ENCODE measurements at places on chromosomes 13 and 19.

- ATAC-seq = no peak
Observed at GRCh38 chr19:50293263-50294004, 35.7 kb downstream of the KCNC3 start.

GRCh38 chr19:49057636-49058234 lies at the start of gene CGB7:
TSS of gene CGB7 (minus strand) at chr19:49057749. CDS start at chr19:49055375, 2,374 bp downstream.
- no peak for ATAC-seq

- no peak for ATAC-seq
Observed at GRCh38 chr13:29104461-29104860, 284.3 kb downstream of the MTUS2 start.

- no peak for ATAC-seq
Observed at GRCh38 chr19:12953138-12953798, 3.8 kb downstream of the GADD45GIP1 start.

DNA sequence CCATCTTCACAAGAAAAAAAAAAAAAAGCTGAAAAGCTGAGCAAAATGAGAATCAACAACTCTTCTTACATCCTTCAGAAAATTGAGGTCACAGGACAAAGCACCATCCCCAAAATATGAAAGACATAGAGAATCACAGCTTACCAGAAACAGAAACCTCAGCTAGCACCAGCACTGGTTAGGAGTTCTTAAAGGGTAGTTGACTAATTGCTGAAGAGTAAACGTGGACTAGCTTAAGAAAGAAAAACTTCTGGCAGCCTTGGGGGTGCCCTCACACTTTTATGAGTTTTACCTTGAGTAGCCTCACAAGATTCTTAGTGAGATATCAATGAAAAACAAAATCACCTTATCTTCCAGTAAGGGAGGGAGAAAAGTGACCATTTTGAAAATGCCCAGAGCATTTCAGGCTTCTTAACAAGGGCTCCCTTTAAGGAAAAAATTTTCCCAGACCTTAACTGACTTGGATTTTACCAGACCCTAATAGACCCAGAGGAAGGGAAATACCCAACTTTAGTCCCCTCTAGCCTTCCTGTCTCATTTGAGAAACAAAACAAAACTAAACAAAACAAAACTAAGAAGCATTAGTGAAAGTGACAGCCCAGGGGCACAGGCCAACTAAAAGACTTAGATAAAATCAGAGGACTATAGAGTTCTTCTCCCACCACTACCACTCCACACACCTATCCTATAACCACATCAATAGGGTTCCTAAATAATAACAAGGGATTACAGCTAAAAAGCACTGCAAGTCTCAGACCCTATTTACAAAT lies 888.6 kb downstream of the DIAPH3 start:
- no peak for ATAC-seq

- no peak for ATAC-seq
Observed at GRCh38 chr19:848386-848921, 3.6 kb upstream of the ELANE start.

DNA sequence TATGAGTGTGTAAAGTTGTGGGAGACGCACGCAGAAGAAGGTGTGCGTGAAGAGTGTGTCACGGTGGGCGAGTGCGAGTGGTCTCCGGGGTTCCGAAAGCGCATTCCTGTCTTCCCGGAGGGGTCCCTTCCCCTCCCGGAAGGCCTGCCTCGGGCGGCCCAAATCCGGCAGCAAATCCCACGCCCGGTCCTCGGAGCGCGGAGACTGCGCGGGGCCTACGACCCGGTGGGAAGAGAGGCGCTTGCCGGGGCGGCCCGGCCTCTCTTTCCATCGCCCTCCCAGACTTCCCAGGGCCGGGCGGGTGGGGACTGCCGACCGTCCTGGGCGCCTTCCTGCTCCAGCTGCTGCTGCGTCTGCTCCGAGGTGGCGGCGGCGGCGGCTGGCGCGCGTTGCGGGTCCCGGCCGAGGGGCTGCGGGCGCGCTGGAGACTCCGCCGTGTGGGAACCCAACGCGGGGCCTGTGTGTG lies 2.1 kb downstream of the ZIC5 start:
- ATAC-seq = no peak

DNA sequence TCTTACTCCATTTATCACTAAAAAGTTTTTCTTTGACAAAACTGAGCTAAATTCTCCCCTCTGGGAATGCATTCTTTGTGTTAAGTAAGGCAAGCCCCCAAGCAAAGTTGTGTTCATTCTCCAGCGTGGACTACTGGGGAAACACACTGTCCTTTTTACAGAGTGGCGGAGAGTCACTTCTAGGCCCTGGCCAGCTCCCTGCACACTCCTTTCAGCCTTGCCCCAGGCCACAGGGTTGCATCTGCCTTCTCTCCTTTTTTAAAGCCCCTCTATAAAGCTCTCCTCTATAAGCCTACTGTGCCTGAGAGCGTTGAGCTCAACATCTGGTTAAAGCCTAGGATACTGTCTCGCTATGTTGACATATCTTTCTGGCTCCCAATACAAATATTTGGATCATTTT lies 803.4 kb downstream of the PCDH17 start:
- no peak for ATAC-seq

- no peak for ATAC-seq
Observed at GRCh38 chr13:41152005-41152404, 19.4 kb upstream of the KBTBD6 start.
